ENCODE measurements at places on chromosomes 7 and 10.

- DNase-seq, result no peak
Measured at GRCh38 chr10:126663880-126664279, 6.6 kb downstream of the C10orf90 start.

DNA sequence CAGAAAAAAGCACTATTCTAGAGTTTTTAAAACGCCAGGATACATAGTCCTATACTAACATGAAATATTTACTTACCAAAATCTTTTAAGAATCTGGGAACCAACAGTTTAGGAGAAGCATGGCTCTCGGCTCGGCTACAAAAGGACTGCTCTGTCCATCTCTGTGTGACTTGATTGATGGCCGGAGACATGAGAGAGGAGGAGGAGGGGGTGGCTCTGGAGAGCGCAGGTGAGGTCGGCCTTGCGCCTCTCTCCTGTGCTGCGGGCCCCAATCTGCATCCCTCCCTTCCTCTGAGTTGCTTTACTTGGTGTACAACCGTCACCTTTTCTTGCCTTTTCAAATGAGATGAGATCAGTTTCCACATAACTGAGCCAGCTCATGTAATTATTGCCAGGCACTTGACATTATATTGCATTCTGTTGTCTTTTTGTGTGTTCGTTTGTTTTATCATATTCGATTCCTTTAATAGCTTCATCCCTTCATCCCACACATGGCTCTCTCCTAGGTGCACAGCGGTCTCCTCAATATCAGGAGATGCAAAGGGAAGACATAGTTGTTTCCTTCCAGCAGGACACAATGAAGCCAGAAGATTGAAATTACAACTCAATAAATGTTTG, 87.8 kb upstream of the KLF6 start:
- DNase-seq, result no peak

DNA sequence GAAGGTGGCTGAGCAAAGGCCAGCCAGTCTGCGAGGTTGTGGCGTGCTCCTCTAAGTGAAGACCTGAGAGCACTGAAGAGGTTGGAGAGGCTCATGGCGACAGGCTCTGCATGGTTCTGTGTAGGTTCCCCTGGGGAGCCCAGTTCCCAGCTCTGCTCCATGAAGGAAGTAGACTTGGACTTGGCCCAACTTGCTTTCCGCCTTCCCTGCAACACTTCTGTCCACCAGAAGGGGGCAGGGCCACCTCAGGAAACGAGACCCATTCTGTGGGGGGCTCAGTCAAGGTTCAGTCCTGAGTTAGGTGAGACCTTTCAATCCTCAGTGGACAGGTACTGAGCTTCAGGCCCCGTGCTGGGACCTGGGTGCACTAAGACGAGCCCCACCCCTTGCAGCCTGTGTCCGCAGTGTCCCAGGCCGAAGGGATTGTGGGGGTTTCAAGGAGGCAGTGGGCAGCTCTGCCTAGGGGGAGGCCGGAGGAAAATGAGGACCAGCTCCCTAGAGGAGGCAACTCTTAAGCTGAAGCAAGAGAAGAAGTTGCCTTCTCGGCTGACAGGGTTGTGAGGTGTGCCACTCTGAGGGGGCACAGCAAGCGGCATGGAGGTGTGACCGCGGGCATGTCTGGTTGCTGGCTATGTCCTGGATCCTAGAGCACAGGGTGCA, 15.0 kb upstream of the PCBD1 start:
- no peak for DNase-seq

DNA sequence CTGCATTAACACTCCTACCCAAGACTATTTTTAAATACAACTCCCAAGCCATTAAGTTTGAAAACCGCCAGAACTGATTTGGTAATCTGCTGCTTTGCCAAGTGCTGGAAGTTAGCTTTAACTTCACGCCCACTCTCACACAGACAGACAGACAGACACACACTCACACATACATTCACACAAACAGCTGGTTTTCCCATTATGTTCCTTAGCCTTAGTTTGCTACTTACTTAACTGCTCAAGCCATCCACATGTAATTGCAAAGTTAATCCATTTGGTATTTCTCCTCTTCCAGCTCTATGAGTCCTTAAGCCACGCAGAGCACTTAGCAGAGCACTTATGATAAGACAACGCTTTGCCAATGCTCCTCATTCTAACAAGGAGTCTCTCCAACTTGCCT, 8.3 kb downstream of the COBL start:
- no peak for DNase-seq

- DNase-seq, result no peak
Measured at GRCh38 chr10:7563368-7563767, 103.4 kb downstream of the ITIH5 start.

- no peak for DNase-seq
Measured at GRCh38 chr10:32059472-32059871, 3.2 kb upstream of the KIF5B start.

GRCh38 chr10:25444266-25444665, 269.5 kb downstream of the GPR158 start:
- no peak for DNase-seq

DNA sequence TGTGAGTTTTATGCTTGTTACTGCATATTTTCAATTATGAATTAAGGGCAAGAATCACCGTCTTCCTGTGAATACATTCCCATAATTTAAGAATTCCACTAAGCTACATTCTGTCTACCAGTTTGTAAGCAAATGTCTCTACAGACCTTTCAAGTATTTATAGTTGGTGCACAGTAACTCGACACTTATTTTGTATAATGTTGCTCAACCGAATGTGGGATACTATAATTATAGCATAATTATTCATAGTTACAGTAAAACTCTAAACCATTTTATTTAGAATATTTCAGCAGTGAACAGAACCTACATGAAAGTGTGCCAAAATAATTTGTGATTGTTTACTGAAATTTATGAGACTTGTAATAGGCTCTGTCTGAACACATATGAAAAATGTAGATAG, 17.3 kb upstream of the CUBN start:
- no peak for DNase-seq

GRCh38 chr7:26584326-26584725, 280.1 kb downstream of the SKAP2 start:
- DNase-seq, result no peak

DNA sequence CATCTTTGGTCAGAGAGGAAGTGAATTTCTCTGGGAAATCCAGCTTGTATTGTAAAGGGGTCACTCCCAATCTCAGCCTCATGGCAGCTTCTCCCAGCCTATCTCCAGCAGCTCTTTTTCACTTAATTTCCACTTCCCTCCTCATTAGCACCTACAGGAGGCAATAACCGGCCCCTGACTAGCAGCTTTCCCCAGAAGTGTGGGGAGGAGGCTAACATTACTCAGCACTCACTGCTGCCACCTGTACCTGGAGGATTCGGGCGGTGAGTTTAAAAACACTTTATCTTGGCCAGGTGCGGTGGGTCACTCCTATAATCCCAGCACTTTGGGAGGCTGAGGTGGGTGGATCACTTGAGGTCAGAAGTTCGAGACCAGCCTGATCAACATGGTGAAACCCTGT, 3.8 kb downstream of the NODAL start:
- DNase-seq, result no peak

DNA sequence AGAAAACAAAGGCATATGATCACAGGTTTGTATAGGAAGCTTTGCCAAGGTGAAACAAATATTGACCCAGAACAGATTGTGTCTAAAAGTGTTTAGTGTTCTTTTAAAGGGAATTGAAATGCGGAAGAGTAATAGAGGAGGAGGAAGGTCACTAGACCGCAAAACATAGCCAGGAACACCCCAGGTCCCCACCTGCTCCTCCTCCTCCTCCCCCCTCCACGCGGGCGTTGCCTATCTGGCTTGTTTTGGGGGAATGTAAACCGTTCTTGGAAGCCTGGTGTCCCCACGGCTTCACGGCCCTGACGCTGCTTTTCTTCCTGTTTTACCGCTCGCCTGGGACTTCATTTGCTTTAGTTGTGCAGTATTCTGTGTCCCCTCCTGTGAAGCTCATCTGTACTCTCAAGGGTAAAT, 81.0 kb upstream of the PFKP start:
- no peak for DNase-seq

GRCh38 chr7:95481271-95482165, 4.2 kb upstream of the ASB4 start:
- DNase-seq, result no peak

GRCh38 chr10:114131094-114131493, 42.9 kb downstream of the CCDC186 start:
- DNase-seq, result no peak

GRCh38 chr10:132708936-132709335, 77.0 kb downstream of the NKX6-2 start:
- no peak for DNase-seq

DNA sequence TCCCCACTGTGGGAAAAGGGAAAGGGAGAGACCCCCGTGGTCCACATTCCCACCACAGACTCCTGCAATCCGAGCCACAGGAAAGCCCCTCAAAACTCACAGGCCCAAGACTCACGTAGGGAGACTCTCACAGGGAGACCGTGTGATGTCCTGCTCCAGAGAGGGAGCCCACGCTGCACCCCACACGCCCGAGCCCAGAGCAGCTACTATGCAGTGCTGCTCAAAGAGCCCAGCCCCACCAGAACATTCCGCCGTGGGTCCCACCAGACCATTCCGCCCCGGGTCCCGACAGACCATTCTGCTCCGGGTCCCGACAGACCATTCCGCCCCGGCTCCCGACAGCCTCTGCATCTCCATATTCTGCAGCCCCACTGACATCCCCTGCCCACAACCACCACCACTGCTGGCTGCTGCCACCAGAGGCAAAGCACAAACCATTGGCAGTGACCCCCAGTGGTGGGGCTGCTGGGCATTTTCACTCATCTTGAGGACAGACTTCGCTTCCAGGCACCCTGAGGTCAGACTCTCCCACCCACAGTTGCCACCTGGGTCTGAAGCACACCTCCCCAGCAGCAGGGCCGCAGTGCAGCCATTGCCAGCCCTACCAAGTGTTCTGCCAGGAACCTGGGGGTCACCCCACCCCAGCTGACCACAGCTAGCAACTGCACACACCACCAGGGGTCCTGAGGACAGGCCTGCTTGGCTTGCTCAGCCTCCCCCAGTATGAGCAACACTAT, 625.4 kb upstream of the FOXK1 start:
- no peak for DNase-seq

DNA sequence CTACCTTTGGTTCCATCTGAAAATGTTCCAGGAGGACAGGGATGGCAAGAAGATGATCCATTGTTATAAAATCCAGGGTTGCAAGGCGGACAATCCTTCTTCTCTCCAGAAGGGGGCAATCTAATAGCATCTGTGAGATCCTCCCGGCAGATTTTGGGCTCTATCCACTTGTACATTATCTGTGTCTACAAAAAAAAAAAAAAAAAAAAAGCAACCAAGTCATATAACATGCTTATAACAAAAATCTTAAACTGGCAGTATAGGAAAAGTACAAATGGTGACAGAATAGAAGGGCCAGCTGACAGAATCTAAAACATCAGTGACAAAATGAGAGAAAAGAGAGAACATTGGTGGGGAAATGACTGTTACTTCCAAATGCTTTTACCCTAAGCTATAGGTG, 132.7 kb downstream of the ELAPOR2 start:
- DNase-seq, result no peak

Data from activated gamma-delta T cell (primary cell).